ENCODE measurements at places on chromosomes 13 and 19.

DNA sequence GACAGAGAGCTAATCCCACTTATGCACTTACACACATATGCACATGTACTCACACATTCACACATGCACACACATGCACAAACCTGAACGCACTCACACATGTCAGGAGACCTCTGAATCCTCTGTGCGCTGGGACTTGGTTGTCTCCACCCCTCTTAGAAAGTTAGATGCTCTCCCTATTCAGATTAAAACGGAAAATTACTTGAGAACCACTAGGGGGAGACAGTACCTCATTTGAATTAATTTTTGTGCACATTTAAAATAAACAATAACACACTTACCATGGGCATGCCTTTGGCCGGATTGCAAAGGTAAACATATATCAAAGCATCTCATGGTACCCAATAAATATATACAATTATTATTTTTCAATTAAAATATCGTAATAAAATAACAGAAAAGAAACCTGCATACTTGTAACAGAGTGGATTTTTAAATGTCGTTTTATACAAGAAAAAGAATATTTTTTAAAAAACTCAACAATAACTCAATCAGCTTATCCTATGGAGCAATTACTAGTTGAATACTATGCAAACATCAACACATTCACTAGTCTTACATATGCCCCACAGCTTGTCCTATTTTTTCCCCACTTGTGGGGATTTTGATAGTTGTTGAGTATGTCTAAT is 9.5 kb upstream of the LILRB4 start:
- DNase-seq = no peak

DNA sequence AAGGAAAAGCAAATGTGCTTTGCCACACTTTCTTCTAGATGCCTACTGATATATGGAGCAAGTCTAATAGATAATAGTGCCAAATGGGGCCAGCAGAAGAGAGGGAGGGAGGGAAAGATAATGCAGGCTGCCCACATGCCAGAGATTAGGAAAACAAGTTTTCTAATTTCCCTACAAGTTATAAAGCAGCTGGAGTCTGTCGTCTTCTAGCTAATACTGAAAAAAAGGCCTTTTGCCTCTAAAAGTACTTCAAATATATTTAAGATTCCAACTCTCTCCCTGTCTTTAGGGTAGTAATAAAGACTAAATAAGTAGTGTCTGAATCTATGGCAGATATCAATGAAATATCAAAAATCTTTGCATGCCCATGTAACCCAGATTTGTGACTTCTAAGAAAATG is 632.0 kb upstream of the MIR17HG start:
- no peak for DNase-seq

DNA sequence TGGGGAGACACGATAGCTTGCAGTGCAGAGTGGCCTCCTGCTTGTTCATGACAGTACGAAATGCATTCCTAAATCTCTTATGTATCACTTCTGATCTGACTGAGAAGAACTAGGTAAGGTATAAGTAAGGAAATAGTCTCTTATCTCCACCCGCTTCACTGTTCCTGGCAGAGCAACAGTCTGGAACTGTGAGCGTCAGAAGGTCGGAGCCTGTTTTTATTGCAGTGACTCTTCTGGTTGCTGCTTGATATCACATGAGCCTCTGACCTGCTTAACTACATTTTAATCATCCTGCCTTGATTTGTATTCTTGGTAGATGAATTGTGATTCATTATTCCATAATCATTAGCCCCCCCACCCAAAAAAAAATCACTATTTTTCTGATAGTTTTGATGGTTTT is 69.0 kb downstream of the COL4A2 start:
- no peak for DNase-seq

GRCh38 chr13:55887561-55887960 is 1253.2 kb upstream of the PRR20A start:
- no peak for DNase-seq
